HCT116 (cell line): ENCODE measurements at places on chromosomes 7 and 10.

DNA sequence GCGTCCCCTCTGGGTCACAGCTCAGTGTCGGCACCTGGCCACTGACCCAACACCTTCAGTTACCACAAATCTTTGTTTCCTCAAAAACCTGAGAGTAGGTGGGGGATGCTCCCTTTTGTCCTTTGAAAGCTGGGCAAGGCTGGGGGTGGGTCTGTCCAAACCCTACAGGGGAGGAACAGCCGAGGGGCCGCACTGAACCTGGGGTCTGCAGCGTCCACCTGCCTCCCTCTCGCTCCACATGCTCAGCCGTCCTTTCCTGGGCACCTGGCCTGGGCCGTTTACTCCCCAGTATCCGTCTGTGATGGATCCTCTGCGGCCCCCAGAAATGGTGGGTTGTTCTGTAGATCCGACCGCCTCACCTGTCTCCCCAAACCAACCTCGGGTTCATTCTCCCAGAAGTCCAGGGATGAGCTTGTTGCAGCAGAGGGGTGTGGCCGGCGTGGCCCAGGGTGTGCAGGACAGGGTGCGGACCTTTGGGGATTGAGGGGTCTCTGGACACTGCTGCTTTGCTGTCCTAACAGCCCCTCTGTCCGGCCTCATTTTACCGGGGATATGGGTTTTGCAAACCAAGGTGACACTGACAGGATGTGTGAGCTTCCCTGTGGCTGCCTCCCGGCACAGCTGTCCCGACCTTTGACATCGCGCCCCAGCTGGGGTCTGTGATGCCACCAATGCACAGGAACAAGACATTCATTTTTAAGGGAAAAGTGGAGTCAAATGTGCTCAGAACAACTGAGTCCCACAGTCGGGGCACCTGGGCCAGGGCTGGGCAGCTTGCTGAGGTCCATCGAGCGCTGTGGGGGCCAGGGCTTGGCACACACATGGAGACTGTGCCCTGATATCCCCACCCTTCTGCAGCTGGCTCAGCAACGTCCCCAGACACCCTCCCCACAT is 115.9 kb downstream of the VIPR2 start:
- DNase-seq = no peak

- no peak for DNase-seq
These were observed 39.2 kb upstream of the GSAP start for GRCh38 chr7:77455321-77455720.

DNA sequence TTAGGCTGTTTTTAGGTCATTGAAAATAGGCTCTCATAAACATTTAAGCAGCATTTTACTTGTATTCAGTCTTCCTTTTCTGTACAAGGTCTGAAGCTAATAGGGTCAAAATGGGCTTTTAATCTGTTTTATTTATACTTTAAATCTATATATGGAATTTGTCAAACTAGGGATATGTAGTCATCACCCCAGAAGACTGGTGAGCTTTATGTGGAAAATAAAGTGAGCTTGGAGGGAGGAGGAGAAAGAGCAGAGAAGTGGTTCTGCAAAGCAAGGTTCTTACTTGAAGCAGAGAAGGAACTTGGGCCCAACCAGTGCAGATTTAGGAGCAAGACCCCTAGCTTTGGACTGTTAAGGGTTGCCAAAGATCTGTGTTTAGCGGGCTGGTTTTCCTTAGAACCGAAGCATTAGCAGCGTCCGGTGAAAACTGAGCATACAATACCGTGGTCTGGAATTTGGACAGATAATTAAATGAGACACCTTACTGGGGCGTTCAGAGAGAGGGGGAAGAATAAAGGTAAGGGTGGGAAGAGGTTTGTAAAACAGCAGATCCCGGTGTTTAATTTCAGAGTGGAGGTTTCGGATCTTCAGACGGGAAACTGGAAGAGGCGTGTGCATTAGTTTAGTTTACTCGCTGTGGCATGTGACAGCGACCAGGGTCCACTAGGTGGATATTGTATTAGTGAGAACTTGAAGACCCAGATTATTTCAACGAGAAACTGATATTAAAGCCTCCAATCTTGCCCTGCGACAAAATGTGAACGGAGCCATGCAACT is 2.4 kb downstream of the BAMBI start:
- no peak for DNase-seq

- no peak for DNase-seq
These were observed 28.3 kb upstream of the UCMA start for GRCh38 chr10:13262433-13262832.

GRCh38 chr7:72334066-72334465 is 78.1 kb downstream of the CALN1 start:
- DNase-seq = no peak

GRCh38 chr7:98236355-98237185 is 15.5 kb downstream of the TECPR1 start:
- DNase-seq = no peak

- no peak for DNase-seq
These were observed 2.2 kb upstream of the ZNF239 start for GRCh38 chr10:43576580-43576979.

GRCh38 chr10:90787393-90788198 is 70.2 kb downstream of the HTR7 start:
- peak; percentile 27 for DNase-seq

GRCh38 chr10:79159785-79160184 is 91.0 kb downstream of the ZMIZ1 start:
- no peak for DNase-seq

GRCh38 chr10:101019440-101019703 is 11.6 kb downstream of the PDZD7 start:
- no peak for DNase-seq
